ENCODE measurements at places on chromosomes 5 and 9.

DNA sequence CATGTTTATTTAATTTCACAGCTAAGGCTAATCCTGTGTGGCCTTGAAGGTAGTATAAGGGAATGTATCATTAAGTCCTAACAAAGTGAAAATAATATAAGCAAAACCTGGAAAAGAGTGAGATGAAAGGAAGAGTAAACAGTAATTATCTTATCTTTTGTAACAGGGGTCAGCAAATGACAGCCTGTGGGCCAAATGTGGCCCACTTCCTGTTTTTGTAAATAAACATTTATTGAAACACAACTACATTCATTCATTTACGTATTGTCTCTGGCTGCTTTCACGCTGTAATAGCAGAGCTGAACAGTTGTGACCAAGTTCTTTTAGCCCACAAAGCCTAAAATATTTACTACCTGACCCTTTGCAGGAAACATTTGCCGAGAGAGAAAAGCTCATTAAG is 78.4 kb upstream of the HTR4 start:
- DNase-seq, result no peak

- DNase-seq, result no peak
Observed at GRCh38 chr5:10699281-10699874, 61.7 kb downstream of the DAP start.

DNA sequence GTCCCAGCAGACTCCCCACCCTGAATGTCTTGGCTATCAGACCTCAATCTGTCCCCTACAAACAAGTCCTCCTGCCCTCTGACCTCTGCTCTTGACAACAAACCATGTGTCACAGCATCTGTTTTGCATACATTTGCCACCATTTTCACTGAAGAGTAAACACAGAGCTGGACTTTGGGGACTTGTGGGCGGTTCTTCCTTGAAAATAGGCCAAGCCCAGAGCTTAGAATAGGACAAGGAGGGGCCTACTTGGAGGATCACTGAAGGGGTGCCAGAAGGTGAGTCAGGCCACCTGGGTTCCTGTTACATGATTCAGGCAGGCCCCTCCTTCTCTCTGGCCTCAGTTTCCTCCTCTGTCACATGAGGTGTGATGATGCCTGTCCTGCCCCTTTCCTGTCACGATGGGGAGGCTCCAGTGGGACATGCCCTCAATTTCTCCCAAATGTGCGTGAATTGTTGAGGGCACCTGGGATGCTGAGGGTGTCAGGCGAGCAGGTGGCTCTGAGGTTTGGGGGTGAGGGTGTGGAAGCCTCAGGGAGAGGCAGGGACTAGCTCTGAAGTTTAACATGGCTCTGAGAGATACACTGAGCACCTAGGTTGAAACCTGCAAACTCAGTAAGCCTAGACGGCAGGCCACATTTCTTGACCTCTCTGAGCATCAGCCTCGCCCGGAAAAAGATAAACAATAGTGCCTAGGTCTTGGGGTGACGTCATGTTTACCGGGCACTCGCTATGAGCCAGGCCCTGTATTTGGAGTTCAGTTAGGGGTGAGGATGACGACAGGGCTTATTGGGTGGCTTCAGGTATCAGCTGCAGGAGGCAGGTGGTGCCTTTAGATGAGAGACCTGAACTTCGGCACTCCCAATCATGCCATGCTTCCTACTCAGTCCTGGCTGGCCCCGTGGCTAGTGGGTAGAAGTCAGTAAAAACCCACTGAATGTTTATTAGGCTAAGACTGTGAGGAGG is 107.6 kb upstream of the PITX1 start:
- DNase-seq, result no peak

DNA sequence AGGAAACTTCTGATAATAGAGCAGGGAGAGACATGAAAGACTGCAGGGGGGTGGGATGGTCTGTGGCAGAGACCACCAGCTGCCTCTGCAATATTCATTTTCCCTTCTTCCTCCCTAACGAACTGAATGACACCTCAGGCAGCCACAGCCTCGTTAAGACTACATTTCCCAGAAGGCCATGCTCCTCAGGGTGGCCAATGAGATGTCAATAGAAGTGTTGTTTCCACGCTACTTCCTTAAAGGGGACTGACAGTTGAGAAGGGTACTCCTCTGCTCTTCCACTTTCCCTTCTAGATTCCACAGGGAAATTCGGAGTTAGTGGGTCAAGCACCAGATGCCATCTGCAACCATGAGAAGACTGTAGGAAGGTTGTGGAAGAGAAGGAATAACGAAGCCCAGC is 52.0 kb upstream of the DAPK1 start:
- DNase-seq, result peak; percentile 45

GRCh38 chr5:112696786-112697185 is 40.9 kb upstream of the APC start:
- DNase-seq, result no peak

- no peak for DNase-seq
Observed at GRCh38 chr9:23682891-23683431, 143.1 kb downstream of the ELAVL2 start.

- DNase-seq, result no peak
Observed at GRCh38 chr5:60336491-60336890, 363.5 kb downstream of the DEPDC1B start.

DNA sequence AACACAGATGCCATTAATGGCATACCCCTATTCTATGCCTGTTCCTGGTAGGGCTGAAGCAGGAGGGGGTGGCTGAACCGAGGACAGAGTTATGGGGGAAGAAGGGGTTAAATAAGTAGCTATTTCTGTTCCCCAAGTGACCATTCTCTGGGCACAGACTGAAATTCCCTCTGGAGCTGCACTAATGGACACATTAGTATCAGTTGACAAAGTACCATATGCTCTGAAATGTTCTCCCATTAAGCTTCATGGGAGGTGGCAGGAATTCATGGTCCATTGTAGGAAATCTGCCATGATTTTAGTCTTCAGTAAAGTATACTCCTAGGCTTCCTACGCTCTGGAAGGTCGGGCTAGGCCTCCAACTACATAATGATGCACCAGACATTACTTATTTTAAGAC is 10.5 kb upstream of the FRMPD1 start:
- DNase-seq, result no peak

- no peak for DNase-seq
Observed at GRCh38 chr9:126607731-126608130, 6.0 kb upstream of the LMX1B start.

- DNase-seq, result no peak
Observed at GRCh38 chr9:70615464-70616138, 201.1 kb upstream of the KLF9 start.

DNA sequence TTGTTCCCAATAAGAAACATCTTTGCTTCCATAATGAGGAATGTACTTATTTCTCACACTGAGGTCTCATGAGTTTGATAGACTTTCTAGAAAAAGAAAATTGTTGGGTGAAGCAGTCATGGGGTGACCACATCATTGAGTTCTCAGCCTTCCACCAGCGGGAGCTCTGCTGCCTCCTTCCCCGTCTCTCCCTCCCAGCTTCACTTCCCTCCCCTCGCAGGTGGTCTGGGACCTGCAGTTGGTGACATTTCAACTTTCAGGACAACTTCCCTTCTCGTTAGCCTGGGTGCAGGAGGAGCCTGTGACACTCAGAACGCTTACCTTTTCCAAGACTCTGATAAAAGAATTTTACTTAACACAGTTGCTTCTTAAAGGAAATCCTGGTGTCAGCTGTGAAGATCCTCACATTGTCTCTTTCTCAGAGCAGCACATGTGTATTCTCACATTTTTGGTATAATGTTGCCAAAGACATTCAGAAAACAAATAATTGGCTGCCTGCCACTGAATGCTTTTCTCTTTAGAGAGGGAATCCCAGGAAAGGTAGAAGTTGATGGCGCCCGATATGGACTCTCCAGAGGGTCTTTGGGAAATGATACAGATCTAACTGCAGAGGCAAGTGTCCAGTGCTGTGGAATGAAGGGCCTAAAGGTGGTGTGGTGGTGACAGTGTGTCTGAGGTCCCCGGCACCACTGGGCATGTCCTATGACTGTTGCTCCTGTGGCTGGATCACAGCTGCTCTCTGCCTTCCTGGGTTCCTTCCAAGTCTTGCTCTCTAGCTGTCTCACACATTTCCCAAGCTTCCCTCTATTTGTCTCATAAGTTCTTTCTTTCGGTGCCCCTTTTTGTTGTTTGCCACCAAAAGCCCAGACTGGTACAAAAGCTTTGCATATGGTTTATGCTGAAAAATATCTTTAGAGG is 238.1 kb downstream of the GAS1 start:
- DNase-seq, result no peak

- no peak for DNase-seq
Observed at GRCh38 chr9:35102465-35102768, 514 bp downstream of the STOML2 start.

GRCh38 chr9:114301798-114302565 is 20.9 kb upstream of the ORM1 start:
- no peak for DNase-seq

GRCh38 chr9:6413365-6414246 is 607 bp downstream of the UHRF2 start:
- peak; percentile 42 for DNase-seq

Data from head of caudate nucleus (tissue), 42 donors.